ENCODE measurements at places on chromosomes 5 and 9.

- peak; percentile 100 for DNase-seq
Measured at GRCh38 chr9:137240841-137241489, at the start of gene TUBB4B. Gene TUBB4B (plus strand): TSS chr9:137241287. CDS start chr9:137241361, 74 bp downstream.

- no peak for DNase-seq
Measured at GRCh38 chr5:153456354-153456753, 34.1 kb upstream of the GRIA1 start.

GRCh38 chr9:6096821-6097220, 81.4 kb upstream of the RANBP6 start:
- no peak for DNase-seq

DNA sequence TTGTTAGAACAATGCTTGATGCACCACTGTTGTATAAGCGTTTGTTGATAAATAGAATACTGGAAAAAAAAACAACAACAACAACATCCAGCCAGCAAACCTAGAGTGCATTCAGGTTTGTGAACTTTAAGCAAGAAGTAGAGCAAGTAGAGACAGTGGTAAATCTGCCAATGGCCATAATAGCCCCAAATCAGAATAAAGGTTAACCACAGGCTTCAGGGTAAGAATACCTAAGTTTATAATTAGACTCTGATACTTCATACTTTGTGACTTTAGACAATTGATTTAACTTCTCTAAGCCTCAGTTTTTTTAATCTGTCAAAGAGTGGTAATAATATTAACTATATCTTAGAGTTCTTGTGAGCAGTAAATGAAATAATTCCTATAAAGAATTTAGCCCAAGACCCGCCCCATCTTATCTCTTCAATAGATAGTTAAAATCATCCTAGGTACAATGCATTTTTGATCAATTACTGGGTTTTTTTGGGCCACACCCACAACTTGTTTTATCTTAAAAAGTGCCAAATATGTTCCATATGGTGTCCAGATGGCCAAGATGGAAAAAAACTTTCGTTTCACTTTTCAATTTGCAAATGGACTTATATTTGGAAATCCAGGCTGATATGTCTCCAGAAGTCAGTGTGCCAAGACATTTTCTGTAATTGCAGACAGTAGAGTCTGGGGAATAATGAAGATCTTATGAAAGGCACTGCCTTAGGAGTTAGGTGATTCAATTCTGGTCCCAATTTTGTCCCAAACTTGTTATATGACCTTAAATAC, 24.5 kb upstream of the DPYSL3 start:
- no peak for DNase-seq

DNA sequence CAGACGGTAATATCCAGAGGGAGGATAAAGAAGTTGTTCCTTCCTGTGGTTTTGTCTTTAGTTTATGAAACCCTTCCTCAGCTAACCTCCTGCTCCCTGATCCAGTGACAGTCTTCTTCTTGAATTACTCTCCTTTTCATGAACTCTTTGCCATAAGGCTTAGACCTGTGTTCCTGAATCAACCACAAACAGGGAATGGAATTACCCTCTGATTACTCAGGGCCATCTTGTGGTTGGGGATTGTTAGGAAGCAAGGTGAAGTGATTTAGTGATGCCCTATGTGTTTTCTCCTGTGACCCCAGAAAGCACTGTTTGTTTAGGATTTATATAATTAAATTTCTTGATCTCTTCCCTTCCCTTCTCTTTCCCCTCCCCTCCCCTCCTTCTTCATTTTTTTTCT, 409.1 kb downstream of the TAF11L14 start:
- DNase-seq: no peak
